ENCODE measurements at places on chromosomes 16 and 17.

DNA sequence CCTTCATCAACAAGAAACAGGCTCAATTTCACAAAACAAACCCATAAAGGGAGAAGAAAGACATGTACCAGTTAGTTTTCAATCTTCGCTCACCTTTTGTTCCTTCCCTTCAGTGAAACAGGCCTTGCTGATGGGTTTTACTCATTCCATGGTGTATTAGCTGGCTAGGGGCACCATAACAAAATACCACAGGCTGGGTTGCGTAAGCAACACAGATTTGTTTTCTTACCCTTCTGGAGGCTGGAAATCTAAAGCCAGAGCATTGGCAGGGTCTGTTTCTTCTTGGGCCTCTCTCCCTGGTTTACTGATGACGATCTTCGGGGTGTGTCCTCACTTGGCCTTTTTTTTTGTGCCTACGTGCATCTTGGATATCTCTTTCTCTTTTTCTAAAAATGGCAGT is 383.4 kb upstream of the RBFOX1 start:
- DNase-seq = no peak

DNA sequence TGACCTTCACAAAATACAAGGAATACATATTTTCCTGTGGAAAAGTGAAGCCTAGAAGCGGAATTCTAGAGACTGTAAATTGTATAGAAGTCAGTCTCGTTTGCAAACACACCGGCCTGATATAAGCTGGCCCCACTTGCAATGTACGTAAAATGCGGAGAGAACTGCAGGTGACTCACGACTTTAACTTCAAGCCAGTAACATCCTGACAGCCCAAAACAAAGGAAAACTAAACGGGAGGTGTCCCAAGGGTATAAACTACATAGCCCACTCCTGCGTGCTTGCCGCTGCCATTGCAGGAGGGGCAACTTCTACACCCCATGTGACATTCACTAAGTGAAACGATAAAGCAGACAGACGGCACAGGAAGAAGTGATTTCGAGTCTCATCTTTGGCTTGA is 101.6 kb downstream of the CYTH1 start:
- no peak for DNase-seq

DNA sequence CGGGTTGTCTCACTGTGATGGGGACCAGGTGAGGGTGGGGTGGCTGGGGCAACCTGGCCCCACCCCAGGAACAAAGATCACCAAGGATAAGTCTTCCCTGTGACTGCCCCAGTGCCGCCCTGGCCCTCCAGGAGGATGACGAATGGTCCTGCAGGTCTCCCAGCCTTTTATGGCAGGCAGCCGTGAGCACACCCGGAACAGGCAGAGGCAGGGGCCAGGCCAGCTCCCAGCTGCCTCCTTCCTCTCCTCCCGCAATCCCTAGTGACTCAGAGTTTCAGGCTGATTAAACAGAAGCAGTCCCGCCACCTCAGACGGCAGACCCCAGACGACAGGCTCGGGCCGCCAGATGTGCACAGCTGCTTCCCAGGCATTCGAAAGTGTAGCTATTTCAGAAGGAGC is 13.3 kb downstream of the JUP start:
- peak; percentile 66 for DNase-seq

GRCh38 chr17:58092101-58092796 is 9.0 kb downstream of the DYNLL2 start:
- DNase-seq = no peak

DNA sequence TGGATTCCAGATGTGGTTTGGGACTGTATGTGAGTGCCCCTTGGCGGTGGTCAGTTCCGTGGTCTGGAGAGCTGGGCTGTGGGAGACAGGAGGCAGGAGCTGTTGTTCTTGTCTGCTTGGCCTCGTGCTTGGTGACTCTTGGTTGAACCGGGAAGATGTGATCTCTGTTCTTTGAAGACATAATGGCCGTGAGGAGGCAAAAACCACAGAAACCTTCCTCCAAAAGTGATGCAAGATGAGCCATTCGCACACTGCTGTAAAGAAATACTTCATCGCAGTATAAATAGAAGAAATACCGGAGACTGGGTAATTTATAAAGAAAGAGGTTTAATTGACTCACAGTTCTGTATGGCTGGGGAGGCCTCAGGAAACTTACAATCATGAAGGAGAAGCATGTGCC is 128.8 kb downstream of the RAP1GAP2 start:
- no peak for DNase-seq

- no peak for DNase-seq
Measured at GRCh38 chr16:65938083-65938482, 428.4 kb upstream of the CDH5 start.

- peak; percentile 2 for DNase-seq
Measured at GRCh38 chr17:55842405-55843158, 91.7 kb downstream of the PCTP start.

DNA sequence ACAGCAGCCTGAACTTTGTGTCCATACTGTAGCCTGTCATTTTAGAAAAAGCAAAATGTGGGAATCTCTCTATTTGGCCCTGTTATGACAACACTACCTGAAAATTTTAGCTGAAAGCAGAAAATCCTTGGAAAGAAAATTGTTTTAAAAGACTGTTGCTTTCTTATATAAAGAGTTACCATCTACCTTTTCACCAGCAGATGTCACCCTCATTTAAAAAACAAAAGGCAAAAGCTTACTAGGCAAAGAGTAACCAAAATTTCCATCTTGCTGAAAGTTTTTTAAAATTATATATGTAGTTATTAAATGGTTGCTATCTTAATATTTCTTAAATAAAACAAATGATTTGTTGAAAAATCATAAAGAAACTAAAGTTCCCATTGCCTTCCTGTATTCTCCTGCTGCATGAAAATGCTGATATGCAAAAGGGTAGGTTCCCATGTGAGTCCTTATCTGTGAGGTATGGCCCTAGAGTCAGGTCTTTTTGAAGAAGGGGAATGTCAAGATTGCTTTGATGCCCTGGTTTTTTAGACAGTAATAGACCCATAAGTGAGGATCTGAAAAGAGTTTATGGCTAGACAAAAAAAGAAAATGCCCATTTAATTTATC is 61.0 kb downstream of the TNRC6C start:
- peak; percentile 75 for DNase-seq

DNA sequence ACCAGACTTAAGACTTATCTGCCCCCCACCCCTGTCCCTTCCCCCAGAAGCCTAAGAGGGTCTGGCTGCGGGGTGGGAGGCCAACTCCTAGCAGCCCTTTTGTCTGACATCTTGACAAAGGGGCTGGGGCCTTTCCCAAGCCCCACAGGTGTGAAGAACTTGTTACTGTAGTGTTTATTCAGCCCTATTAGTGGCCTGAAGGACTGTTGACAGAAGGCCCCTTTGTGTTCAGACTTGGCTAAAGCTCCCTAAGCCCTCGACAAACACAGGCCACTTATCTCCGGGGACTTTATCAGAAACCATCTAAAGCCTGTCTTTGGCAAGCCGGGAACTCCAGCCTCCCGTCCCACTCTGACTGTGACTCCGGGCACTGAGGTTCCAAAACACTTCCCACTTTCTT is 129.8 kb downstream of the NTN1 start:
- no peak for DNase-seq

- no peak for DNase-seq
Measured at GRCh38 chr16:85678821-85679220, 9.9 kb downstream of the GINS2 start.

DNA sequence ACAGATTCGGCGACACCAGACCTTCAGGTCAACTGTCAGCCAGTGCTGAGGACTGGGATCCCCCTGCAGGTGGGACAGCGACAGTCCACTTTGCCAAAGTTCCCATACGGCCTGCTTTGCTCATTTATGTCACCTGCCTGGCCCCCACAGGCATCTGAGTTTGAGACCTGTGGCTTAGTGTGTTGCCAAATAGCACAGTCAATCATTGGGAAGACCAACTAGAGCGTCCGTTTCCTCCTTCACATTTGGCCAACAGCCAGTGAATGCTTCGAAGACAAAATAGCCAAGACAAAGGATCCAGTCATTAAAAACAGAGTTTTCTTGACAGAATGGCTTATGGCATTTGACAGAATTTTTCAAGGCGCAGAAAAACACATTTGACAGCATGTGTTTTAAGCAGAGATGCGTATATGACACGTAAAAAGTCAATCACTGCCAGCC is 113.8 kb downstream of the ABCC12 start:
- no peak for DNase-seq

GRCh38 chr17:32157225-32157624 is 14.9 kb downstream of the RHOT1 start:
- peak; percentile 24 for DNase-seq

- DNase-seq = no peak
Measured at GRCh38 chr17:81608082-81608481, 28.8 kb downstream of the NPLOC4 start.
